PC-3 (cell line): ENCODE measurements at places on chromosomes 2 and 18. TPM values are rescaled to one million over a fixed set of nuclear protein-coding genes. Genes with fewer than 3 reads are reported as not detected.

GRCh38 chr2:201164166-201164565, 18.8 kb upstream of the CASP10 start:
- no peak for DNase-seq
- no peak overlapping the region for H3K4me3 ChIP-seq
- no peak overlapping the region for H3K27ac ChIP-seq

DNA sequence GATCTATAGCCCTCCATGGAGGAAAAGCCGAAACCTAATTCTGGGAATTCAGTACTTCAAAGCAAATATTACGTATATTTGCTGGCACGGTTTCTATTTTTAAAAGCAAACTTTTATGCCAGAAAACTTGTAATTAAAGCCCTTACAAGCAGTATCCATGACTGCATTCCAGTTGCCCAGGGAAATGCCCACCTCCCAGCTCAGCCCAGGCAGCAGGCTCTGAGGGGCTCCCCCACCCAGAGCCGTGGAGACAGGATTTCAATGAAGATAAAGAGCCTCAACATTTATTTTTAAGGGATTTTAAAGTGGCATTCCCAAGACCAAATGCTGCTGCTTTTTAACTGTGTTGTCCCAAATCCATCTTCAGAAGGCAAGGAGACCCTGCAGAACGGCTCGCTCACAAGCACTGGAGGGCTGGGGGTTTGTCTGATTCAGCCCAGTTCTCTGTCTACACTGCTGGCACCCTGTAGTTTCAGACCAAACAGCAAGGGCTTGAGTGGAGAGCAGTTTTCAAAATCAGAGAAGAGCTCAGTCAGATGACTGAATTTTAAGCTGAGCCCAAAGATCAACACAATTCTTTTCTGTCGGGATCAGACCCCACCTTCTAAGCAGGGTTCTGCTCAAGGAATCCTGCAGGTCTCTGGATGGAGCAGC, 105.1 kb downstream of the KCNF1 start:
- no peak overlapping the region for H3K27ac ChIP-seq
- peaks cover 57% of the 10 kb centered on the region for H3K27me3 ChIP-seq
- H3K4me3 ChIP-seq: no peak overlapping the region
- no peaks in the 10 kb centered on the region for H3K4me1 ChIP-seq
- H3K36me3 ChIP-seq: no peaks in the 10 kb centered on the region

DNA sequence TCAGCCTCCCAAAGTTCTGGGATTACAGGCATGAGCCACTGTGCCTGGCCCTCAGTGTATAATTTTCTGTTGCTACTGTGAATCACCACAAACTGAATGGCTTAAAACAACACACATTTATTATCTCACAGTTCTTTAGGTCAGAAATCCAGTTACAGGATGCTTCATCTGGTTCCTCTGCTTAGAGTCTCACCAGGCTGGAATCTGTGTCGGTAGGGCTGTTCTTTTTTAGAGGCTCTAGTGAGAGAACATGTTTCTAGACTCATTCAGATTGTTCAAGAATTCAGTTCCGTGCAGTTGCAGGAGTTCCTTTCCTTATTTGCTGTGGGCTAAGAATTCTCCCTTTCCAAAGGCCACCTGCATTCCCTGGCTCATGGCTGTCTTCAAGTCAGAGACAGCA, 22.2 kb downstream of the CCDC121 start:
- no peaks in the 10 kb centered on the region for H3K36me3 ChIP-seq
- no peak overlapping the region for H3K27ac ChIP-seq
- peaks cover 4% of the 10 kb centered on the region; the same call in 1 of the 2 replicates for H3K4me1 ChIP-seq
- H3K4me3 ChIP-seq: no peak overlapping the region
- no peak for DNase-seq
- no peaks in the 10 kb centered on the region for H3K27me3 ChIP-seq

DNA sequence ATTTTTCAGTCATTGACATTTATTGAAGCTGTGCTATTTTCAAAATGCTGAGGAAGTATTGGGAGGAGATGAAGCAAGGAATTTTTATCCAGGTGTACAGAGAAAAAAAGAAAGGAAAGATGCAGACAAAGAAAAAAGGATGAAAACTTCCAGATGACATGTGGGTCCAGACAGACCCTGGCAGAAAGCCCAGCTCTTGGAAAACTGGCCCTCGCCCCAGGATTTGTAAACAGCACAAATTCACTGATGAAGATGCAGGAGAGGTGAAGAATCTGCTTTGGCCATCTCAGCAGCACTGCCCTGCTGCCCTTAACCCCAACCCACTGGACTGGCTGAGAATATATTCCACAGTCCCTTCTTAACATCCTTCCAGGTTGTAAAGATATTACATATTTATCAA, 12.5 kb downstream of the TACR1 start:
- peaks cover 32% of the 10 kb centered on the region for H3K27me3 ChIP-seq
- no peak for DNase-seq
- no peaks in the 10 kb centered on the region for H3K36me3 ChIP-seq
- H3K27ac ChIP-seq: no peak overlapping the region
- peaks cover 13% of the 10 kb centered on the region for H3K4me1 ChIP-seq

DNA sequence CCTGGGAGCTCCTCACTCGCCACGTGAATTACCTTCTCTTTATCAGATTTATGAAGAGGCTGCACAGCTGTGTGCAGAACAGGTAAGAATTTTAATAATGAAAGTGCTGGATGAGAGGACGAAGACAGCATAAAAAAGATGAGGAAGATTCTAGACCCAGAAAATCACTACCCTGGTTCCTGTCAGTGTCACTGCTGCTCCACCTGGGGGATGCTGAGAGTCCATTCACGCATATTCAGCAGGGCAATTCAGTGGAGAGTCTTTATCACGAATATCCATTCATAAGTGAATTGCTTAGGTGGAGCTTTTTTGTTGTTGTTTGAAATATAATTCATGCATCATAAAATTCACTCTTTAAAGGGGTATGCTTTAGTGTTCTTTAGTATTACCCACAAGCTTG, 52.0 kb downstream of the MRPL33 start:
- H3K27me3 ChIP-seq: no peaks in the 10 kb centered on the region
- H3K4me1 ChIP-seq: no peaks in the 10 kb centered on the region
- DNase-seq: no peak
- no peak overlapping the region for H3K27ac ChIP-seq

GRCh38 chr2:189364607-189365006, 76.7 kb upstream of the WDR75 start:
- H3K4me1 ChIP-seq: peaks cover 26% of the 10 kb centered on the region
- no peaks in the 10 kb centered on the region for H3K36me3 ChIP-seq
- DNase-seq: no peak
- no peak overlapping the region for H3K27ac ChIP-seq

- no peak overlapping the region for H3K27ac ChIP-seq
- no peak overlapping the region for H3K4me3 ChIP-seq
- peaks cover 11% of the 10 kb centered on the region for H3K4me1 ChIP-seq
- H3K36me3 ChIP-seq: no peaks in the 10 kb centered on the region
- DNase-seq: no peak
Observed at GRCh38 chr2:159591221-159591620, 25.1 kb downstream of the BAZ2B start.

DNA sequence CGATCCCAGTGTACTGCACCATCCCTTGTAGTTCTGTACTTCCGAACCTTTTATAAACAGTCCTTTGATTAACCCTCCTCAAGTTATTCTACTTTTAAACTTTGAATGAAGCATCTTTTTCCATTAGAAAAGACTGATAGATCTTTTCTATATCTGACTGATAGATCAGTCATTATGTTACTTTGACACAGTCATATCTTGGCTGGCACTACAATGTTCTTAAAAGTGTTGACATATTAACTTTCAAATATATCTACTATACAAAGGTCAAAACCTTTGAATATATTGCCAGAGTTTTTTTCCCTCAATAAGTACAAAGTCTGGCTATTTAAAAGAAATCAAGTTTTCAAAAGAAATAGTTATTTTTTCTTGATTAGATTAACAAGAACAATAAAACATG, 35.4 kb upstream of the NABP1 start:
- H3K4me1 ChIP-seq: peaks cover 48% of the 10 kb centered on the region
- DNase-seq: no peak
- no peak overlapping the region for H3K27ac ChIP-seq
- no peaks in the 10 kb centered on the region for H3K27me3 ChIP-seq
- H3K4me3 ChIP-seq: no peak overlapping the region

GRCh38 chr2:177285892-177286715, 21.6 kb upstream of the NFE2L2 start:
- H3K36me3 ChIP-seq: no peaks in the 10 kb centered on the region
- no peaks in the 10 kb centered on the region for H3K27me3 ChIP-seq
- DNase-seq: no peak
- H3K4me1 ChIP-seq: no peaks in the 10 kb centered on the region
- no peak overlapping the region for H3K4me3 ChIP-seq

DNA sequence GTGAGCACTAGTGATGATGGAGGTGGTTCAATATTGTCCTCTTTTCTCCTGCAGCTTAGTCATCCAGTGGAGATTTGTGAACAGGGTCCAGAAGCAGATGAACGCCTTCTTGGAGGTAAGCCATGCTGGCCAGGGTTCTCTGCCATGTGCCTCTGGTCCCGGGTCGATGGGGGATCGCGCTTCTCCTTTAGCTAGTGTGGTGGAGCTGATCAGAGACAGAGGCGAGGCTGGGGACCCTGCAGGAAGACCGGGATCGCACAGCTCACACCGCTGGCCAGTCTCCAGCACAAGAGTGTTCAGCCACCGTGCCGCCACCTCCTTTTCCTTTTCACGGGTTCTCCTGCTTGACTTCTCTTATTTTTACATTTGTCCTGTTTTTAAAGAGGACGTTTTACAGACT, 243.4 kb downstream of the ALPK2 start:
- no peak overlapping the region for H3K27ac ChIP-seq
- H3K4me1 ChIP-seq: no peaks in the 10 kb centered on the region
- H3K4me3 ChIP-seq: no peak overlapping the region
- no peak for DNase-seq

DNA sequence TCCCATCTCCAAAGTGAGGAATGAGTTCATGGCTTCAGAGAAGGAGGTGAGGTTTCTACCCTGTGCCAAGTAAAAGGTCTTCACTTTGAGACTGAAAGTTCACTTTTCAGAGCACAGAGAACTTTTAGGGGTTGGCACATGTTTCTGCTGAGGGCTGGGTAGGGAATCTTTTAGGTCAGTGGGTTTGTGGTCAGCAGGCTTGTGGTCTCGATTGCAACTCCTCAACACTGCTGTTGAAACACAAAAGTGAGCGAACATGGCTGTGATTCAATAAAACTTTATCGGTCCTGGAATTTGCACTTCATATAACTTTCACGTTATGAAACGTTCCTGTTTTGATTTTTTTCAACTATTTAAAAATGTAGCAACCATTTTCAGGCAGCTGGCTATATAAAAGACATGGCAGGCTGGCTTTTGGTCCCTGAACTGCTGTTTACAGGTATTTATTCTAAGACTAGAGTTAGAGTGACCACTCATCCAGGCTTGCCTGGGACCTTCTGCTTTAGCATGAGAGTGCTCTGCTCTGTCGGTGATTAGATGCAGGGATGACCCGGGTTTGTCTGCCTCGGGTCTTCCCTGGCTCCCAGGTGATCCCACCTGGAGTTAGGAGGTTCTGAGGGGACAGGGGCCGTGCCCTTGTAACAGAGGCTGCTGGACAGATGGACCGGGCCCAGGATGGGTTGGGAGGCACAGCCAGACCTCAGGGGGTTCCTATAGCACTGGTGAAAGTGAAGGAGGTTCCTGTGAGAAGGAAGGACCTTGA, 62.7 kb upstream of the TAF1B start:
- H3K36me3 ChIP-seq: no peaks in the 10 kb centered on the region
- no peak overlapping the region for H3K4me3 ChIP-seq
- peaks cover 14% of the 10 kb centered on the region for H3K4me1 ChIP-seq
- H3K27ac ChIP-seq: no peak overlapping the region
- no peak for DNase-seq
- no peaks in the 10 kb centered on the region for H3K27me3 ChIP-seq

Gene METTL4
- total RNA-seq: 7.5 and 8.6 TPM in 2 replicates

Gene EFEMP1
- 52.0 and 59.6 TPM in 2 replicates for total RNA-seq

Gene CROCC2
- not detected in 2 replicates for total RNA-seq

Gene GREB1
- 0.29 and 0.62 TPM in 2 replicates for total RNA-seq

Gene UCN
- total RNA-seq: 0.52 and 3.6 TPM in 2 replicates

Gene CCDC150
- 13.1 and 15.6 TPM in 2 replicates for total RNA-seq

Gene ZNF516
- 1.7 and 4.0 TPM in 2 replicates for total RNA-seq

Gene REG3A
- not detected in 2 replicates for total RNA-seq
